ENCODE measurements at places on chromosomes 12 and 14.

DNA sequence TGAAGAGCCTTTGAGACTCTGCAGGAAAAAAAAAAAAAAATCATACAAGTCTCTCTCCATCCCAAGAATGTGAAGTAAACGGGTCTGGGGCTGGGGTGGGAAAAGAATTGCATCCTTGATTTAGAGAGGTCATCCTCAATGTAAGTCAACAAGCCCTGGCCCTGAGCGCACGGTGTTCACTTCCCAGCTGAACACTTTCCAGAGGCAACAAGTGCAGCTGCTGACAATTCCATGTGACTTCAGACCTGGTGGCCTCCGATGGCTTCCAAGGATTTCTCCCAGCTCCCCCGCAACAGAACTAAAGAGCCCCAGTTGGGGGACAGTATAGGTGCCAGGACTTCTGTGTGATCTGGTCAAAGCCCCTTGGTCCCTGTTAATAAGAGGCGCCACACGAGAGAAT, 2.4 kb downstream of the RILPL1 start:
- no peak for DNase-seq

GRCh38 chr14:79036441-79036840, 866.3 kb downstream of the NRXN3 start:
- DNase-seq = no peak

GRCh38 chr12:14454098-14454907, 88.8 kb downstream of the ATF7IP start:
- no peak for DNase-seq

GRCh38 chr12:15278816-15279658, 43.3 kb upstream of the PTPRO start:
- DNase-seq = no peak

- no peak for DNase-seq
Observed at GRCh38 chr14:71430321-71430677, 501.9 kb upstream of the RGS6 start.

All from activated naive CD4-positive, alpha-beta T cell (primary cell).